Activated CD4-positive, alpha-beta T cell treated with anti-CD3 and anti-CD28 coated beads for 4 hours (primary cell): ENCODE measurements at places on chromosomes 7 and 10.

- DNase-seq: no peak
Observed at GRCh38 chr7:48617508-48617907, 306.8 kb upstream of the CDC14C start.

- no peak for DNase-seq
Observed at GRCh38 chr10:90872648-90873020, 860 bp downstream of the RPP30 start.

DNA sequence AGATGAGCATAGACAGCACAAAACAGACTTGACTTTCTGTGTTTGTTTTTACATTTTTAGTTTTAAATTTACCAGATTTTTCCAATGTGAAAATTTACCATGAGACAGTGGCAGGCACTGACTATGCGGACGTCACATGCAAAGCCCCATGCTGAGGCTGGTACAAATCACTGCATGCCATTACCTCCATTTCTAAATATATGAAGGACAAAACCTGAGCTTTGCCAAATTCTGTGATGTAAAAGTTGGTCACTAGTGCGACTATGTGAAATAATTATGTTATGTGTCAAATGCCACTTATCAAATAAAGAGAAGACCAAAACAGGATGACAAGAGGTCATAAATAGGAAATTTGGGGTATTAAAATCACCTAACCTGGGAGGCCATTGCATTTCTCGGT, 22.1 kb downstream of the NRAP start:
- DNase-seq: no peak

- DNase-seq: peak; percentile 48
Observed at GRCh38 chr7:50632561-50633413, 67.6 kb upstream of the DDC start.

DNA sequence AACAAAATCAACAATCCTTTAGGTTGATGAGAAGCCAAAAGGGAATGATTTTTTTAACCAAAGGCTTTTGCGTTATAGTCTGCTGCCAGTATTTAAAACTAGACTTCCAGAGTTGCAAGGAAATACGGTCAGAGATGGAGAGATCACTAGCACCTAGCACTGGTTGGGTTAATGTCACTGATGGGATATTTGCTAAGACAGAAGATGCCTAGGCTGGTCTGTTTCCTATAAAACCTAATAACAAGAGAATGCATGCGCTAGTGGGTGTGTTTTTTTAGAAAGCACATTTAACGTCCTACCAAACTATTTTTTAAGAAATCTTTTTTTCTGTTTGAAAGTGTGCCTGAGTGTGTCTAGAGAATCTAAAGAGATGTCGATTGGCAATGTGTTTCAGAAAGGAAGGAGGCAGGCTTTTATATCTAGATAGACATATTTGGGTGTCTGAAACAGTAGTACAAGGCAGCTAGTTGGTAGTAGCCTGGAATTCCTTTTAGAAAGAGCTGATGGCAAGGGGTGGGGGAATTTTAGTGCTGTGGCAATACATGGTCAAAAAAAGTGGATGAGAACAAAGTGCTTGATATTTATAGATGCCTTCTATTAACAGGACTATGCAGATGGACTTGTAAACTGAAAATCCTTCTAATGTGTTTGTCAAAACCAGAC, 863 bp downstream of the CALD1 start:
- no peak for DNase-seq

GRCh38 chr10:44673245-44673983, 237.7 kb upstream of the TMEM72 start:
- no peak for DNase-seq
